SJSA1 (cell line): ENCODE measurements at places on chromosomes 3 and 15. TPM values are rescaled to one million over a fixed set of nuclear protein-coding genes. Genes with fewer than 3 reads are reported as not detected.

DNA sequence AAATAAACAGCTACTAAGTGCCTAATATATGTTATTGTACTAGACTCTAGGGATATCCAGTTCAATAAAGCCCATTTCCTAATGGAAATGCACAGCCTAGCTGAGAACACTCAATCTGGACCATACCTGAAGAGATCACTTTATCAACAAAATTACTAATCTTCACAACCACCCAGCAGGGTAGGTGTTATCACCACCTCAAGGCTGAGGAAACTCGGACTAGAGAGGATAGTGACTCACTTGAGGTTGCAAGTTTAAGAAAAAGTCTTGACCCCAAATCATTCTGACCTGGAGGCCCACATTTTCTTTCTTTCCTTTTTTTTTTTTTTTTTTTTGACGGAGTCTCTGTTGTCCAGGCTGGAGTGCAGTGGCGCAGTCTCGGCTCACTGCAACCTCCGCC lies 3.1 kb upstream of the FMN1 start:
- H3K4me1 ChIP-seq: peaks cover 16% of the 10 kb centered on the region
- H3K27ac ChIP-seq: no peak overlapping the region
- H3K4me3 ChIP-seq: no peak overlapping the region
- H3K27me3 ChIP-seq: no peaks in the 10 kb centered on the region; the same call in none of the 2 replicates
- no peak for DNase-seq

GRCh38 chr3:138338244-138338643 lies 8.6 kb upstream of the NME9 start:
- no peaks in the 10 kb centered on the region for H3K27me3 ChIP-seq
- H3K4me1 ChIP-seq: no peaks in the 10 kb centered on the region
- H3K36me3 ChIP-seq: no peaks in the 10 kb centered on the region
- no peak overlapping the region for H3K27ac ChIP-seq

GRCh38 chr3:119580067-119580760 lies 922 bp downstream of the ADPRH start:
- H3K27me3 ChIP-seq: no peaks in the 10 kb centered on the region
- H3K36me3 ChIP-seq: no peaks in the 10 kb centered on the region
- peaks cover 6% of the 10 kb centered on the region for H3K4me1 ChIP-seq
- peak overlapping the region; percentile 46 for H3K27ac ChIP-seq
- H3K4me3 ChIP-seq: peak overlapping the region; percentile 51
- peak; percentile 50 for DNase-seq

GRCh38 chr15:63114465-63114864 lies 7.2 kb upstream of the LACTB start:
- peaks cover 41% of the 10 kb centered on the region for H3K4me1 ChIP-seq
- 0 out of 2 replicates have a peak overlapping the region, but pooled peaks have one; percentile 16 for H3K27ac ChIP-seq
- H3K36me3 ChIP-seq: no peaks in the 10 kb centered on the region
- H3K4me3 ChIP-seq: no peak overlapping the region
- H3K27me3 ChIP-seq: no peaks in the 10 kb centered on the region

ISL2 gene
- total RNA-seq: 3.0 and 4.0 TPM in 2 replicates

SCN11A gene
- total RNA-seq: not detected in 2 replicates

SOX14 gene
- total RNA-seq: not detected in 2 replicates

TYRO3 gene
- total RNA-seq: 8.9 and 17.2 TPM in 2 replicates

XYLB gene
- total RNA-seq: 0.66 and 3.0 TPM in 2 replicates

SLC12A6 gene
- total RNA-seq: 1.8 and 2.4 TPM in 2 replicates
